ENCODE measurements at places on chromosomes 7 and 10.

DNA sequence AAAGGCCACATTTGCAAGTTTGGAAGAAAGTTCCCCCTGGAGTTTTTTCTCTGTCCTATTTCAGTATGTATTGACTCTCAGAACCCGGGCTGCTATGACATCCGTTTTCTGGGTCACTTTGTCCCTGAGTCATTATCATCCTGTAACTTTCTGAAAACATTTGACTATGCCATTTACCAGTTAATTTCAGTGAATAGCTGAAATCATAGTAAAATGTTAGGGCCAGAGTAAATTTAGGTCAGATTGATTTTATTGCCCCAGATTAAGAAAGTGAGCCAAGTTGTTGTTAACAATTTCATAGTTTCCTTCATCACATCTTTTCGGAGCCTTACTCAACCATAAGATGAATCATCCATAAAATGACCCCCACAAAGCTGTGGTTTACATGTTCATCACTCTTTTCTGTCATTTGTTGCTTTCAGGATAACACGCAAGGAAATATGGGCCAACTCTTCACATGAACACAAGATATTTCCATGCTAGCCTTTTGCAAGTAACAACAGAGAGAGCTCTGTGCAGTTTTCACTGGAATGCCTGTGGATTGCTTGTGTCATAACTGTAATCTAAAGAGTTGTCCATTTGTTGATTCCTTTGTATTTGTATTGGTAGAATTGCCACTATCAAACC is 3.9 kb upstream of the MACC1 start:
- DNase-seq: peak; percentile 99

- DNase-seq: peak; percentile 0
Measured at GRCh38 chr7:126449611-126450268, 803.0 kb downstream of the GRM8 start.

- DNase-seq: peak; percentile 95
Measured at GRCh38 chr7:137953043-137953664, 48.7 kb downstream of the CREB3L2 start.

DNA sequence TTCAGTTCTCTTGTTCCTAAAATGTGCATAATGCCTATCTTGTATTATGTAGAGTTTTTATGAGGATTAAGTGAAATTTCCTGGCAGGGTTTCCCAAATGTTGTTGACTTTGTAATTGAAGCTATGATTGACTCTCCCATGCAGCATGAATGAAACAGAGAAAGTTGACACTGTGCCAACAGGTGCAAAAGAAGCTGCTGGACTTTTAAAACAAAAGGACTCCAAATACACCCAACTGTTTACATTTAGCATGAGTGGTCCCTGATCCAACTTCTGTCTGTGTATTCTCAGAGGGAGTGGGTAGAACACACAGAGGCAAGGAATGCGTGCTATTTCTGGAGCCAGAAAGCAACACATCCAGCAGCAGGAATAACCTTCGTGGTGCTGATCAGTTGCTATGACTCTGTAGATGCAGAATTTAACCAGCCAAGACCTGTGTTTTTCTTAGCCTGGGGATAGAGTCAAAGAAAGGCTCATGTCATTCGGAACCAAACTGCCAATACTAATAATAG is 14.4 kb upstream of the RBM20 start:
- DNase-seq: peak; percentile 90

GRCh38 chr7:85802211-85802610 is 615.4 kb upstream of the SEMA3D start:
- no peak for DNase-seq

GRCh38 chr10:69089638-69090599 is 2.0 kb downstream of the SRGN start:
- peak; percentile 58 for DNase-seq

DNA sequence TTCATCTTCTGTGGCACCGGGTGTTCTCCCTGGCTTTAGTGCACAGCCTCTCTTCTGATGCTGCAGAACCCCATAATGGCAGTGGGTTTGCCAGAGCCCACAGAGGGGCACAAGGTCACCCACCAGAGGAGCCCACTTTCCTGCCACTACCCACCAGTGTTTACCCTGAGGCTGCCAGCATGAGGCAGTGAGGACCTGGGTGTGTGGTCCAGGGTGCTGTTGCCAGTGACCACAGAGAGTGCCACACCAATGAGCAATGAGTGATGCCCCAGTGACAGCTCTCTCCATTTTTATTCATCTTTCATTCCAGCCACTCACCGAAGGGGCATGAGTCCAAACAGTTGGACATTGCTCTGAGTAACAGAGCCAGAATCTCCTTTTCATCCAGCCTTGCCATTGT is 34.8 kb downstream of the MTURN start:
- DNase-seq: peak; percentile 44

- DNase-seq: peak; percentile 47
Measured at GRCh38 chr7:136677471-136678365, 190.7 kb upstream of the CHRM2 start.

- no peak for DNase-seq
Measured at GRCh38 chr7:119392-120163, 72.8 kb upstream of the FAM20C start.

GRCh38 chr7:158933468-158934139 is 77.2 kb downstream of the DYNC2I1 start:
- DNase-seq: no peak

DNA sequence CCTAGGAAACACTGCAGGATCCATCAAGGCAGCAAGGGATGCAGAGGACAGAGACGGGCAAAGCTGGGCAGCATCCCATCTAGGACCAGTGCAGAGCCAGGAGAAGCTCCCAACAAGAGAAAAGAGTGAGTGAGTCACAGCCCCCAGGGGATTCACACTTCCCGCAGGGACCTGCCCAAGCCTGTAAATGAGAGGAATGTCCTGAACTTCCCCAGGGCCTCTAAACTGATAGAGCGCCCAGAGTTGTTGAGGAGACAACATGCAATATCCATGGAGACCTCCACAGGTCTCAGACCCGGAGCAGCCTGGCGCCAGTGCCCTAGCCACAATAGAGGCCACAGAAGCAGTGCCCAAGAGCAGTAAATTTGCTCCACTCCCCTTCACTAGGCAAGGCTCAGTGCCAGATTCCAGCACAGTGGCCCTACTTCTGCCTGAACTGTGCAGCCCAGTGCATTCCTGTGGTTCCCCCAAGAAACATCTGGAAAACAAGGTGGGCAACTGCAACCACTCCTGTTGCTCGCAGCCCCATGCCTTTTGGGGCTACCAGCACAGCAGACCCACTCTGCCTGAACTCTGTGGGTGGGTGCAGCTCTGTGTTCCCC is 567.5 kb downstream of the POM121L12 start:
- DNase-seq: no peak

GRCh38 chr10:59362959-59363381 is 621 bp upstream of the FAM13C start:
- DNase-seq: peak; percentile 47

GRCh38 chr10:98474628-98475027 is 27.9 kb upstream of the HPS1 start:
- DNase-seq: no peak

DNA sequence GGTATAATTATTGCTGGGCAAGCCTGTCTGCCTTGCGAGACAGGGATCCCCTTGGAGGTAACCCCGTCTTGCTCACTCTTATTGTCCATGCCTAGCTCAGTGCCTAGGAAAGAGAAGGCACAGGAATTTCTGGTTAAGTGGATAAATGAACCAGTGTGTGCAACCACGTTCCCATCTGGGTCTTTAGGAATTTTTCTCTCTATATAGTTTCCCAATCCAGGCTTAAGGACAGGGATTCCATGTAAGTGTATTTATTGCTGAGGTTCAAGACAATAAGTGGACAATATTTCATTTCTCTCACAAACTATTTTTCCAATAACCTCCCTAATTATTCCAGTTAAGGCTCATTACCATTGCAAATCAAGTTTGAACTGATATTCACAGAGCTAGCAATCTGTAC is 8.9 kb upstream of the ADAM12 start:
- no peak for DNase-seq

DNA sequence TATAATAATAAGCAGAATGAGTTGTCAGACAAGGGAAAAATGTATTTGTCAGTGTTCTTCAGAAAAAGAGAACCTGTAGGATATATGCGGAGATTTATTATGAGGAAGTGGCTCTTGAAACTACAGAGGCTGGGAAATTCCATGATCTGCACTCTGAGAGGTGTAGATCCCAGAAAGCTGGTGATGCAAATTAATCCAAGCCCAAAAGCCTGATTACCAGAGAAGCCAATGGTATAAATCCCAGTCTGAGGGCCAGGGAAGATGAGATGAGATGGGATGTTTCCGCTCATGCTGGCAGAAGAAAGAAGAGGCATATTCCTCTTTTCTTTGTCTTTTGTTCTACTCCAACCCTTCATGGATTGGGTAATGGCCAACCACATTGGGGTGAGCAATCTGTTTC is 732.8 kb upstream of the IGFBP3 start:
- DNase-seq: no peak

- peak; percentile 55 for DNase-seq
Measured at GRCh38 chr10:110525349-110526260, 27.9 kb downstream of the DUSP5 start.

- DNase-seq: no peak
Measured at GRCh38 chr10:5479481-5480161, 19.7 kb downstream of the CALML5 start.

- no peak for DNase-seq
Measured at GRCh38 chr7:11213266-11213665, 239.6 kb downstream of the PHF14 start.

- DNase-seq: no peak
Measured at GRCh38 chr7:15199482-15199881, 296.9 kb upstream of the DGKB start.

DNA sequence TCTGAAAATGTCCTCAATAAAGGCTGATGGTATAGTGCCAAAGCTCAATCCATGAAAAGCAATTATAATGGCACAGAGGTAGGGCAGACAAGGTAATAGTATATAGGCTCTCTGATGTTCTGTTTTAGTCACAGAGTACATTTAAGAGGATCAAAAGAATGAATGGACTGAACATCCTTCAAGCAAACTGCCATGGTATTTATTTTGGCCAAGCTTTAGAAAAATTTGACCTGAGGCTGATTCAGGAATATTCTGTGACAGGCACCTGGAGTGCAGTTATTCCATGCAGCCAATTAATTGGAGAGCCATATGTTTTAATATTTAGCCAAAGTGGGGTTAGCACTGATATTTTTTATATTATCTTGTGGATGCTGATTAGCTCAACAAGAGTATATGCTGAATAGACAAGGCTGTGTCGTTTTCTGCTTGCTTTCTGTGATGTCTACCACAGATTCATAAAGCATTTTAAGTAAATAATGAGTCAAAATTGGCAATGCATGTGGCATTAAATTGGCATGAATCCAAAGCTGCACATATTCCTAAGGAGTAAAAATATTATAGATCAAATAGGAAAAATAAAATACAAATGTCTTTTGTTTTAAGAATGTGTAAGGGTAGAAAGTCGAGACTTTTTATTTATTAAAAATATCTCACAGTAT is 177.4 kb downstream of the PCLO start:
- DNase-seq: no peak

DNA sequence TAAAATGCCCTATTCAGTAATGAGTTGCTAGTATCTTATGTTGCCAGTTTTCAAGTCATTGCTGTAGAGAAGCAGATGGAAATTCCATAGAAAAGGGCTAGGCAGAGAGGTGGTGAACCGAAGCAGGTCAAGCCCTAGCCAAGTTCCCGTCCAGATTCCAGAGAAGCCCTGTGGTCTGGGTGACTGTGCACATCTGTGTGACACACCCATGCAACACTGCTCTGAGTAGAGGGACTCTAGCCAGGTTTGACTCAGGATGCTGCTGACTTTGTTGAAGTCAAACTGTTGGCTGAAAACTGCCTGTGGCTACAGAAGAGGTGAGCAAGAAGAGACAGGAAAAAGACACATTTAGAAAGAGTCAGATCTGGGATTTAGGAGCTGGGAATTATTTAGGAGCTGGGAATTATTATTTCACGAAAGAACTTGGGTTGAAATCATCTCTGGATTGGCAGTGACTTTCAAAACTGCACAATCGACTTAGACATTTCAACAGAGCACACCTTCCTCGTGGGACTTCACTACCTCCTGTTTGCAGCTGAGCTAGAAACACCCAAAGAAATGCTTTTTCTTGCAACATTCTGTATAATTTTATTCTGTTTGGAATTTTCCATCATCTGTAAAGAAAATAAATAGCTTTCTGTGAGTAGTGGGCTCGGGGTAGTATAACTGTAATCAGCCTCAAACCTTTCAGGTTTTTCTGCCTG is 149.1 kb upstream of the PRKCQ start:
- peak; percentile 69 for DNase-seq

- no peak for DNase-seq
Measured at GRCh38 chr7:112500619-112501018, 19.8 kb downstream of the LSMEM1 start.

DNA sequence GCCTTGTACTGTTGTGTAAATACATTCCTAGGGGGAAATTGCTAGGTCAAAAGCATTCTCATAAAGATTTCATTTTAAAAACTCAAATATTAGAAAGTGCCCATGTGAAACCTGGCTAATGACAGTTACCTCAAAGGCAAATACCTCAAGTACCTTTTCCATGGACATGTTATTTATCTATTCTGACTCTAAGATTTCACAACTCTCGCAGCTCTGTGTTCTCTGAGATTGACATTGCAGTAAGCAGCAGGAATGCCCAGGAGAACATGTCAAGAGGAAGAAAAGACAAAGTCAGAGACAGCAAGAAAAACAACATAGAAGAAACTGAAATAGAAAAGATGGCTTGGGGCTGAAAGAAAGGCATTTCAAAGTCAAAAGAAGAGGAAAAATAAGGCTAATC is 187.4 kb downstream of the CYP26A1 start:
- no peak for DNase-seq

- no peak for DNase-seq
Measured at GRCh38 chr10:11670381-11670780, 58.9 kb upstream of the USP6NL start.

DNA sequence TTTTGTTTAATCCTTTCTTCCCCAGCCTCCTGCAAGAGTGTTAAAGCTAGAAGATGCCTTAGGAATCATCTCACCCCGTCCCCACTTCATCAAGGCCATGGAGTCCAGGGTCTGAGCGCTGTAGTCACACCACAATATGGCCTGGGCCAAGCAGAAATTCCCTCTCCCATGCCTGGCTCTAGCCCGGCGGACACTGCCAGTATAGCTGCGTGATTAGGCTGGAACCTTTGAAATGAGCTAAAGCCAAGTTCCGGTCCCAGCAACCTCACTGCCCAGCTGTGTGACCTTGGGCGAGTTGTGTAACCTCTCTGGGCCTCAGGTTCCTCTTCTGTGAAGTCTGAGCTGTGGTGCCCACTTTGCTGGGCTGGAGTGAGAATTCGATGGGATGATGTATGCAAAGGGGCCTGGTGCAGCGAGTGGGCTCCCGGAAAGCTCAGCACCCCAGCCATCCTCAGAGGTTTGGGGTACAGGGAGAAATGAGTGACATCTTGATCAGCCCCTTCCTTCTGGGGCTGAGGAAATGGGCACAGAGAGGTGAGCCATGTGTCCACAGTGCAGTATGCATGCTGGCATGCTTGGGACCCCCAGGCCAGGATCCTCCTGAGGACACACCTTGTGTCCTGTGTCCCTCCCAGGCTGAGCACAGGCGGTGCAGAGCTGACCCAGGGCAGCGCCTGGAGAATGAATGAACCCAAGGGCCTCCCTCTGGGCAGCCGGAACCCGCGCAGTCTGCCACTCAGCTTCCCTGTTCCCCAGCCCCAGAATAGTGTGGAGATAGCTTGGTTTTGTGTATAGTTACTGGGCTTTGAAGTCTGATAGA is 118.6 kb downstream of the ZMIZ1 start:
- no peak for DNase-seq

- DNase-seq: no peak
Measured at GRCh38 chr7:41931263-41931646, 228.4 kb upstream of the INHBA start.
